ENCODE measurements at places on chromosomes 7 and 10. TPM values are rescaled to one million over a fixed set of nuclear protein-coding genes. Genes with fewer than 3 reads are reported as not detected.

DNA sequence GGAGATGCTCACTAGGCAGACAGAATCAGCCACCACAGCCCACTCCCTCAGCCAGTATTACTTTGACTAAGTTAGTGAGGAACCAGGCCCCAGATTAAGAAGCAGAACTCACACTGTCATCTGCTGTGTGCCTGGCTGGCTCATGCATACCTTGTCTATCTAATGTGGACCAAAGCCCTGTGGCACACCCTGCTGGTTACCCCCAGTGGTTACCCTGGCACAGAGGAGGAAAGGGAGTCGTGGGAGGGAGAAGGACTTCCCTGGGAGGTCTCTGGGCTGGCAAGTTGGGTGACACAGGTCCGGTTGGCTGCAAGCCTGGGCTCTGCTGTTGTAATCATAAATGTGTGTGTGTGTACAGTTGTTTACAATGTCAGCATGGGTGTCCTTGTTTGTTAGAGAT, 7.5 kb upstream of the SH2D4B start:
- no peak for DNase-seq

DNA sequence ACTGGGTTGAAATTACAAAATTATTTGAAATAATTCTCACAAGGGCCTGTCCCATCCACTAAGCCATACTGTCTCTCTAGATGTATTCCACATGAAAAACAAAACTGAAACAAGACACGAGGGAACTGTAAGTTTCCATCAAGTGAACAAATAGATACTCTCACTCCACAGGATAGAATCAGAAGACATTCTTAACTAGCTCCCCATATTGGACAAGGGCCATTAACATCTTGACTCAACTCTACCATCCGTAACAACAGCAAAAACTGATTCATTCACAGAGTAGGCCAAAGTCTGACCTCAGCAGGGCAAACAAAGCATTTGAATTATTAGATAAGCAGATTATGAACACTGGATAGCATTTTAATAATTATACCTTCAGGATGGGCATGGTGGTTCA, 29.1 kb downstream of the UBE2H start:
- peak; percentile 29 for DNase-seq

- no peak for DNase-seq
Measured at GRCh38 chr7:116780521-116780920, 81.9 kb upstream of the CAPZA2 start.

- no peak for DNase-seq
Measured at GRCh38 chr7:141463986-141464385, 87.2 kb upstream of the AGK start.

DNA sequence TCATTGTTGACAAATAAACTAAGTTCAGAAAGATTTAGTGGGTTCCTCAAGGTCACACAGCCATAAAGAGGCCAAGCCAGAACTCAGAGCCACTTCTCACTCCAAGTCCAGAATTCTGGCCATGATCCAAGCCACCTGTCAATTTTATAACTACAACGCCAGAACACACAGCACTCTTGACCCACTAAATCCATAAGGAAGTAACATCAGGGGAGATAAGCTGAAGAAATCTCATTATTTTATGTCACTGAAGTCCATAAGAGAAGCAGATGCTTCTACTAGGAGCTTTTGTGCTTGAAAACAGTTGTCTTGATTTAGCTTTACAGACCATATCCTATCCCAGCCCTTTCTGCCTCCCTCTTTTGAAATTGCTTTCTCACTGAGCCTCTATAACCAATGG, 15.9 kb downstream of the ADAM12 start:
- no peak for DNase-seq

- DNase-seq: no peak
Measured at GRCh38 chr7:72187179-72187578, 225.0 kb downstream of the CALN1 start.

DNA sequence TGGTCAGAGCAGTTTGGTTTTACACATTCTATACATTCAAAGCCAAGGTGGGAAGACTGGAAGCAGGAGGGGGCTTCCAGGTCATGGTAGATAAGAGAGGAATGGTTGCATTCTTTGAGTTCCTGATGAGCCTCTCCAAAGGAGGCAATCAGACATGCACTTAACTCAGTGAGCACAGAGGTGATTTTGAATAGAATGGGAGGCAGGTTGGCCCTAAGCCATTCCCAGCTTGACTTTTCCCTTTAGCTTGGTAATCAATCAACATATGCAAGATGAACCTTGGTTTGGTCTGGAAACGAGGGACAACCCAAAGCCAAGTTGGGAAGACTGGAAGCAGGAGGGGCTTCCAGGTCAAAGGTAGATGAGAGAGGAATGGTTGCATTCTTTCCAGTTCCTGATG, 31.4 kb downstream of the TCERG1L start:
- no peak for DNase-seq

- DNase-seq: no peak
Measured at GRCh38 chr7:344608-344994, 54.6 kb downstream of the FOXL3 start.

DNA sequence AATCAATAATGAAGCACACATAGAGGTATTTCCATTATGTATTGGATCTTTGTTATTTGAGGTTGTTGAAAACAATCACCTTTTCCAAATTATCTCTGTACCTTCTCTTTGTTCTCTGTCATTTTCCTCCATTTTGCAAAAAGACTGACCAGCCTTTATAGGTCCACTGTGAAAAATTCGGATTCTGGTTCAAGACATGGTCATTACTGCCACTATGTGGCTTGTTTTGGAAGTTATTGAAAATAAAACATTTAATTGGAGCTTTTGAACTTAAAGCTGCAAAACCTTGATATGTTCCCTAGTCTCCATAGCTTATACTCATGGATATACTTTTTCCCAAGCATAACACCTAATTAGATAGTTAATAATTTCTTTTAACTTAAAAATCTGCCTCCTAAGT, 1094.4 kb downstream of the NRG3 start:
- DNase-seq: no peak

DNA sequence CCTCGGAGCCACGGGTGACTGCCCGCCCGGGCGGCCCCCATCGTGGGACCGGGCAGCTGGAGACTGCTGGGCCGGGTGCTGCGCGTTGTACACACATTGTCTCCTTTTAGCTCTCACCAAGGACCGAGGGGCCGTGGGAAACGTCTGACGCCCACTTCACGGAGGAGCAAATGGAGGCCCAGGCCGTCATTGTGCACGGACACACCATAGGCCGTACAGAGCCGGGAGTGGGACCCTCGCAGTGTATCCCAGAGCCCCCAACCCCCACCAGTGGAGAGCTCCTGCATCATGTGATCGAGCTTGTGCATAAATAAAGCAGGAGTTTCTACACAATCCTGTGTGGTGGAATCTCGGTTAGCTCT, 722 bp downstream of the DENND10 start:
- no peak for DNase-seq

- DNase-seq: no peak
Measured at GRCh38 chr10:44024356-44025116, 360.4 kb downstream of the CXCL12 start.

- DNase-seq: no peak
Measured at GRCh38 chr7:126778101-126778500, 474.6 kb downstream of the GRM8 start.

GRCh38 chr10:107126512-107127065, 37.9 kb downstream of the SORCS1 start:
- DNase-seq: no peak

DLG5 gene
- polyA plus RNA-seq: 36.3 TPM

TAS2R5 gene
- 3.0 TPM for polyA plus RNA-seq

OR2A1 gene
- 1.0 TPM for polyA plus RNA-seq

Measured in left renal pelvis (tissue), 4 donors.